HTR-8/SVneo (cell line): ENCODE measurements at places on chromosomes 13 and 19.

DNA sequence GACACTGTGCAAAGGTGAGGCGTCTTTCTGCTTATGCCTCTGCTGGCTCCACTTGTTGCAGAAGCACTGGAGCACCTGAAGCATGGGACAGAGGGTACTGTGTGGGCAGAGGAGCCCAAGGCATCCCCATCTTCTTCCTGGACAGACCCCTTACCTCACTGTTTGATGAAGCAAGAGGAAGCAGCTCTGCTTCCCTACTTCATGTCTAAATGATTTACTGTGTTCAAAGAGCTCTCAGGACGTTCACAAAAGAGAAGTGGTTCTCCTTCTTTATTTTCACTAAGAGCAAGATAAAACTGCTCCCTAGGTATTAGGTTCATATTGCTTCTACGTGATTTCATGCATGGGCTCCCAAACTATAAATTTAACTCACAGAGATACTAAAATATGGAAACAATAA lies 1635.4 kb upstream of the SLC10A2 start:
- DNase-seq, result no peak

GRCh38 chr13:60016229-60016628 lies 147.5 kb downstream of the DIAPH3 start:
- DNase-seq, result no peak

GRCh38 chr13:95614641-95615245 lies 29.8 kb downstream of the DZIP1 start:
- DNase-seq, result no peak

DNA sequence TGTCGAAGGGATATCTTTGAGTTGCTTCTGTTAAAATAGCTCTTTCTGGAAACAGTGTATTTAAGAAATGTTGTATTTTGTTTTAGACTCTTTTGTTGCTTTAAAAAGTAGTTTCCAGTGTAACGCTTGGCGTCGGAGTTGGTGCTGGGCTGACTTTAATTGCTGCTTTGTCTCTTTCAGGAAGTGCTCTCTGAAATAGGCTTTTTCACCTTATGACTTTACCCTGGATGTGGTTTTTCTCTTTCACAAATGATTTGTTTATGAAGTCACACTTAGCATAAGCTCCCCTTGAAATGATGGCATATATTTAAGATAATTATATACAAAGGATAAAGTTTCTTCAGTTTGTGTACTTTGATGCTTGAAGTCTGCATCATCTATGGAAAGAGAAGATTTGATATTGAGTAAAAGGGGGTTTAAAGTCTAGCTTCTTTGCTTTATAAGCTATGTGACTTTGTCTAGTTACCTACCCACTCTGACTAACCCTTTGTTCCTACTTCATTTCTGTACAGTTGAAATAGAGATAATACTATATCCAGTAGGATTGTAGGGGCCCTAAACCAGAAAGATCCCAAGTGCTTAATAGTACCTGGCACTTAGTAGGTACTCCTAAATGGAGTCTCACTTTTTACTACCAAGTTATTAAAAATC lies at the start of gene GPR18:
Gene GPR18 (minus strand): TSS at position 170 of the 651 bp plus-strand sequence. CDS start 2,507 bp downstream, outside the sequence.
- no peak for DNase-seq

- DNase-seq, result peak; percentile 57
Measured at GRCh38 chr19:35715981-35716800, 1.6 kb upstream of the KMT2B start.

GRCh38 chr13:43354153-43354945 lies 331.0 kb downstream of the DNAJC15 start:
- no peak for DNase-seq

GRCh38 chr19:49189259-49189658 lies 31.7 kb downstream of the TRPM4 start:
- no peak for DNase-seq

- DNase-seq, result no peak
Measured at GRCh38 chr13:110263404-110263803, 43.6 kb downstream of the COL4A1 start.

DNA sequence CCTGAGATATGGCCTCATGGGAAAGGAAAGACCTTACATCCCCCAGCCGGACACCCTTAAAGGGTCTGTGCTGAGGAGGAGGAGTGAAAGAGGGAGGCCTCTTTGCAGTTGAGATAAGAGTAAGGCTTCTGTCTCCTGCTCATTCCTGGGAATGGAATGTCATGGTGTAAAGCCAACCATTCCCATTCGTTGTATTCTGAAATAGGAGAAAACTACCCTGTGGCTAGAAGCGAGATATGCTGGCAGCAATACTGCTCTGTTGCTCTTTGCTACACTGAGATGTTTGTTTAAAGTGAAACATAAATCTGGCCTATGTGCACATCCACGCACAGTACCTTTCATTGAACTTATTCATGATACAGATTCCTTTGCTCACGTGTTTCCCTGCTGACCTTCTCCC lies 783 bp upstream of the ZNF587B start:
- DNase-seq, result no peak

DNA sequence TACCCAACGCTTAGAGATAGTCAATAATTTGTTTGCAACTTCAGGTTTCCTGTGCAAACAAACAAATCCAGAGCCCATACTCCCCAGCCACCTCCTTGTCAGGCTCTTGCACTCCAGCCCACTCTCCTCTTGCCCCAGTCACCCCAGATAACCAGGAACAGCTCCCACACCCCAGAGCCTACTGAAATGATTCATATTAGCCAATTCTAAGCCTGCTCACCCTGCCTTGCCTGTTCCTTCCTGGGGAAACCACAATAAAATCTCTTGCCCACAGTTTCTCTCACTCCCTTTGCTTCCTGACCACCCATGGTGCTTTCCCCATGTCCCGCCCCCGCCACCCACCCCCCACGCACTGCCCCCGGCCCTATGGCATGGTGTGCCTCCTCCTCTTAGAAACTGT lies 3.8 kb upstream of the ACTL9 start:
- no peak for DNase-seq

DNA sequence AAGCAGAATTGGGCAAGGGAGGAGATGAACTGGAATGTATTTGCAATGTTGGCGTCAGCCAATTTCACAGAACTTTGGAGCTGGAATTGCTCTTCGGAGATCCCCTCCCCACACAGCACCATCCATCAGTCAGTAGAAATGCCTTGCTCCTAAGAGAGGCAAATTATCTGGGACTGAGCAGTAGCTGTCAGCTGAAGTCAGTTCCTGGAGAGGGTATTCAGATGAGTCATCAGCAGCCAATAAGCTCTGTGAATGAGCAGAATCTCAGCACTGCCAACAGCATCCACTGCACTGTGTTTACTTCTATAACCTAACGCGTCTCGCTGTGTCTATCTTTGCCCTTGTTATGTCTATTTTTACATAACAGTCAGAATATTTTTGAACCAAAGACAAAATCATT lies 213.7 kb downstream of the SLITRK5 start:
- DNase-seq, result peak; percentile 35

DNA sequence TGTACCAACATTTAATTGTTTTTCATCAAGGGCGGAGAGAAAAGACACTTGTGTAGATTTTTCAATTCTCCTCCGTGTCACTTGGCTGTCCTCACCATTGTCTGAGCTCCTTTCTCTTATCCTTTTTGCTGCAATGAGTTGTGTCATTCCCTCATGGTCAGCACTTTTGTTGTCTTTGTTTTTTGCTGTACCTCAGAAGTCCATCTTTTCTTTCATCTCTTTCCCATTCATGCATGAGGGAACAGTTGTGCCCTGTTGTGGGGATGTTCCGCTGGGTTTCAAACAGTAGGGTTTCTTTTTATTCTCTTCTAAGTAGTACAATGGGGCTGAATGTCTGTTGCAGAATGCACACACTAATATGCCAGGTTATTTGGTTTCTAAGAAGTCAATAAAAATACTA lies 222.6 kb downstream of the TM9SF2 start:
- DNase-seq, result no peak

- DNase-seq, result no peak
Measured at GRCh38 chr13:105441051-105441750, 1094.3 kb downstream of the EFNB2 start.

- DNase-seq, result no peak
Measured at GRCh38 chr13:112178769-112179168, 111.8 kb downstream of the SOX1 start.

- DNase-seq, result no peak
Measured at GRCh38 chr13:106499113-106499512, 36.3 kb downstream of the EFNB2 start.

GRCh38 chr13:48055712-48056111 lies 18.2 kb downstream of the NUDT15 start:
- no peak for DNase-seq

DNA sequence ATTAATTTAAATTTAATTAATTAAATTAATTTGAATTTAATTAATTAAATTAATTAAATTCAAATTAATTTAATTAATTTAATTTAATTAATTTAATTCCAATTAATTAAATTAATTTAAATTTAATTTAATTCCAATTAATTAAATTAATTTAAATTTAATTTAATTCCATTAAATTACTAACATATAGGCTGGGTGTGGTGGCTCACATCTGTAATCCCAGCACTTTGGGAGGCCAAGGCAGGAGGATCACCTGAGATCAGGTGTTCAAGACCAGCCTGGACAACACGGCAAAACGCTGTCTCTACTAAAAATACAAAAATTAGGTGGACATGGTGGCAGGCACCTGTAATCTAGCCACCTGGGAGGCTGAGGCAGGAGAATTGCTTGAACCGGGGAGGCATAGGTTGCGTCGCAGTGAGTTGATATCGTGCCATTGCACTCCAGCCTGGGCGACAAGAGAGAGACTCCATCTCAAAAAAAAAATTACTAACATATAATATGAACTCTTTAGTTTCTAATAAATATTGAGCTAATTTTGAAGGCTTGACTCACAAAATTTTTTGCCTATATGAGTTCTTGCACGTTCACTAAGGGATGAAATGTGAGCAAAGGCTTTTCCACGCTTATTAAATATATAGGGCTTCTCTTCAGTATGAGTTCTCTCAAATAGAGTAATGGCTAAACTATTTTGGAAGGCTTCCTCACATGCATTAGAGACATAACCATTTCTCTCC lies 9.0 kb upstream of the USP29 start:
- DNase-seq, result no peak

DNA sequence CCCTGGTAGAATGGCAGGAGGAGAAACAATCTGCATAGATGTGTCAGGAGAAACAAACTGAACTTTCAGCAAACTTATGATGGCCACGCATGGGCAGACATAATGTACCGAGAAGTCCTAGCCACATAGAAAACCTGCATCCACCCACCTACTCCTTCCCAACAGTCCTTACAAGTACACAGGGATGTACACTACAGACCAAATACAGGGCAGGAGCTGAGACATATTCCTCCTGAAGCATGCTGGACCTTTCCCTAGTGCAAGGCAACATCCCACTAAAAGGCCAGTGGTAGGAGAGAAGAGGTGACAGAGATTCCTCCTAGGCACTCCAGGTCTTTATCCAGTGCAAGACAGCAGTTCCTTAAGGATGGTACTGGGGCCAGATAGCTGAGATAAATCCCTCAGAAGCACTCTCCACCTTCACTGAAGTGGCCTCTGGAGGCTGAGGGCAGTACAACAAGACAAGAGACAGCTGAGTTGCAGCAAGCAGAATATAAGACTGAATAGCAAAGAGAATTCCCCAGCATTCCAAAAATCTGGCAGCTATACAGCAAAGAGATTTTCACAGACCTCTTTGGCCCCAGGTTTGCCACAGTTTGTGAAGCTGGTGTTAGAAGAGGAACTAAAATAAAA lies 18.3 kb downstream of the VWA8 start:
- DNase-seq, result peak; percentile 11

DNA sequence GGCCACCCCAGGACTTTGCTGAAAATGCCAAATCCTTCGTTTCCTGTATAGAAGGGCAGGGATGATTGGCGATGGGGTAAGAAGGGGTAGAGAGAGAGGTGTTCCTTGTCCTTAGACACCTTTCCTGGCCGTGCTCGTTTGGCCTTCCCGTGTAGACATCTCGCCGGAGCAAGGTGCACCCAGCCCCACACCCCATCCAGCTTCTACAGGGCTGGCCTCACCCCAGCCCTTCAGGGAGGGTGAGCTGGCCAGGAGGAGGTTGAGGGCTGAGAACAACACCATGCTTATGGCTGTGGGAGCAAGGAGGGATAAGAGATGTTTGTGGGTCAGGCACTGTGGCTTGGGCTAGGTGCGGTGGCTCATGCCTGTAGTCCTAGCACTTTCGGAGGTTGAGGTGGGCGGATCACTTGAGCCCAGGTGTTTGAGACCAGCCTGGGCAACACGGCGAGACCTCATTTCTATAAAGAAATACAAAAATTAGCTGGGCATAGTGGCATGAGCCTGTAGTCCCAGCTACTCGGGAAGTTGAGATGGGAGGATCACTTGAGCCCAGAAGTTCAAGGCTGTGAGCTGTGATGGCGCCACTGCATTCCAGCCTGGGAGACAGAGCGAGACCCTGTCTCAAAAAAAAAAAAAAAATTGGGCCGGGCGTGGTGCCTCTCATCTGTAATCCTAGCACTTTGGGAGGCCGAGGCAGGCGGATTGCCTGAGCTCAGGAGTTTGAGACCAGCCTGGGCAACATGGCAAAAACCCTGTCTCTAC lies 15.5 kb downstream of the SMARCA4 start:
- DNase-seq, result no peak

DNA sequence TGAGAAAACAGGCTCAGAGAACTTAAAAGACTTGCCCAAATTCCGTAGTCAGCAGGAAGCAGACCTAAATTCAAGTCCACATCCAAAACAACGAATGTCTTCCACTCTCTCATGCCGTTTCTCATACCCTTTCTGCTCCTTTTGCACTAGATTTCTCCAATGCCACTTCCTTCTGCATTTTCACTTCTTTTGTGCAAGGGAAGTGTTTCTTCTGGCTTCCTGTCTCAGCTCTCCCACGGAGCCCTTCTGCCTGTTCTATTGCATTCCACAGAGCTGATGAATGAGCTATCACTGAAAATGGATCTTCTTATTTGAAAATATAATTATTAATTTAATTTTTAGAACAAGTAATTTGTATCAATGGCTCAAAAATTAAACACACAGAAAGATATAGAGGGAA lies 56.1 kb upstream of the STK24 start:
- no peak for DNase-seq

DNA sequence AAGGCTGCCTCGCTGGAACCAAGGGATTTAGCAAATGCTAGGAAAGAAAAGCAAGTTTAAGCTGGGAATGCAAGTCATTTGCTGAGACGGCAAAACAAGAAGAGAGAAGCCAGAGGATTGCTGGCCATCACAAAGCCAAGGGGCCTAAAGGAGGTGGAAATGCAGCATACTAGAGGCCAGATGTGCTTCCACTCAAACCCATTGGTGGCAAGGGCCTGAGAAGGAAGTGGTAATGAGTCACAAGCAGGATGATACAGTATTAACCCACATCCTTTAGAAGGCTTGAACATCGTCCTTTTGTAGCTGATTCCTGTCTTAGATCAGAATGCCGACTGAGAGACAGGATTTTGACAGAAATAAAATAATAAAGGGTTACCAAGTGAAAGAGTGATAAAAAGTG lies 68.2 kb downstream of the ITGBL1 start:
- DNase-seq, result peak; percentile 10

DNA sequence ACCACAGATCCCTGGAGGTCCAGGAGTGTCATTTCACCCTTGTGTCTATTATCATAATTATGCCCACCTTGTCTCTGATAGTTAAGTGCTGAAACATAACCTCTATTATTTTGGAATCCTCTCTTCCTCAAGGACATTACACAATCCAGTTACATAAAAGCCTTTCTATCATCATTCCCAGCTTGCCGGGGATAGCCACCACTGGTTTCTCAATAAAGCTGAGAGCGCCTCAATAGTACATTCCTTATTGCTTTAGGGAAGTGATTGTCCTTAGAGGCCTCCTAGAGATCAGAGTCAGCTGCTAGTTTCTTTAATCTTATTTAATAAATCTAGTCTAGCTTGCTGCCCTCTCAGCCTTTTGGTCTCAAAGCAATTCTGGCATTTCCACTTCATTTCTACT lies 490.0 kb upstream of the ATXN8OS start:
- DNase-seq, result no peak

- DNase-seq, result no peak
Measured at GRCh38 chr19:40960062-40960685, 30.9 kb upstream of the CYP2B6 start.
